ENCODE measurements at places on chromosomes 12 and 14.

DNA sequence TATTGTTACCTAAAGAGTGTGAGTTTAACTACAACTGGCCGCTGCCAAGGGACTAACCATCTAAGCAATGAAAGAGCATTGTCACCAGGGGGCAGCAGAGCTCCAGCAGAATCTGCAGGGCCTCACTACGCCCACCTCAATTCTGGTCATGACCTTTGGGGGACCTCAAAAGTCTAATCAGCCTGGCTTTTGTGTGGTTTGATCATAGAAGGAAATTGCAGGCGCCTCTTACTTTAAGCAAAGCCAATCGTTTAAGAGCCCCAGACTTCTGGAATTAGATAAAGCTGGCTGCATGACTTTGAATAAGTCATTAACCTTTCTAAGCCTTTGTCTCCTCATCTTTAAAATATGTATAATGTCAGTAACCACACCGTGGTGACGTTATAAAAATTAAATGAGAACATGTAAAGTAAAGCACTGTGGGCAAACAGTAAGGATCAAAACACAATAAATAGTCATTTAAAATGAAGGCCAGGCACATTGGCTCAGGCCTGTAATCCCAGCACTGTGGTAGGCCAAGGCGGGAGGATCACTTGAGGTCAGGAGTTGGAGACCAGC is 58.6 kb downstream of the TBX3 start:
- DNase-seq: peak; percentile 33

DNA sequence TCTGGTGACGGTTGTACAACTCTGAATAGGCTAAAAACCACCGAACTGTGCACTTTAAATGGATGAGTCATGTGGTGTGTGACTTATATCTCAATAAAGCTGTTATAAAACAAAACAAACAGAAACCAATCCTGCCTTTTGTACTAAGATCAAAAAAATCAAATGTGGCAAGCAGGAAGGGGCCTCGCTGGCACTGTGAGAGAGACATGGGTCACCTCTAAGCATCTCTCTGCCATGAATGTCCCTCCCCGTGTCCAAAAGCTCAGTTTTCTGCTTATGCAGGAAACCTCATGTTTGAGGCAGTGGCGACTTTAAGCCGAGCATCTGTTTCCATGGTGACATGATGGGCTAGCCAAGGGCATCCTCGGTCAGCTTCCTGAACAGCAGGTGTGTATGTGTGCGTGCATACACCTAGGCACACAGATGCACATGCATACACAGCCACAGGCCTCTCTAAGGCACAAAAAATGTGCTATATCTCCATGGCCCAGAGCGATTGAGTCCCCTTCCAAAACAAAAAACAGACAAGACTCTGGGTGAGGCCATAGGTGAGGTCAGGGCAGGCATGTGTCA is 44.4 kb downstream of the ARL6IP4 start:
- no peak for DNase-seq

GRCh38 chr14:96363751-96364336 is 518 bp downstream of the GSKIP start:
- DNase-seq: peak; percentile 69

- DNase-seq: no peak
These were observed 580 bp downstream of the SALL2 start for GRCh38 chr14:21525571-21525961.

- DNase-seq: no peak
These were observed 1.1 kb upstream of the RIOX1 start for GRCh38 chr14:73489481-73490175.

- no peak for DNase-seq
These were observed 156.4 kb downstream of the PLCZ1 start for GRCh38 chr12:18581232-18581962.

GRCh38 chr14:70069186-70069585 is 119.6 kb downstream of the SLC8A3 start:
- no peak for DNase-seq

DNA sequence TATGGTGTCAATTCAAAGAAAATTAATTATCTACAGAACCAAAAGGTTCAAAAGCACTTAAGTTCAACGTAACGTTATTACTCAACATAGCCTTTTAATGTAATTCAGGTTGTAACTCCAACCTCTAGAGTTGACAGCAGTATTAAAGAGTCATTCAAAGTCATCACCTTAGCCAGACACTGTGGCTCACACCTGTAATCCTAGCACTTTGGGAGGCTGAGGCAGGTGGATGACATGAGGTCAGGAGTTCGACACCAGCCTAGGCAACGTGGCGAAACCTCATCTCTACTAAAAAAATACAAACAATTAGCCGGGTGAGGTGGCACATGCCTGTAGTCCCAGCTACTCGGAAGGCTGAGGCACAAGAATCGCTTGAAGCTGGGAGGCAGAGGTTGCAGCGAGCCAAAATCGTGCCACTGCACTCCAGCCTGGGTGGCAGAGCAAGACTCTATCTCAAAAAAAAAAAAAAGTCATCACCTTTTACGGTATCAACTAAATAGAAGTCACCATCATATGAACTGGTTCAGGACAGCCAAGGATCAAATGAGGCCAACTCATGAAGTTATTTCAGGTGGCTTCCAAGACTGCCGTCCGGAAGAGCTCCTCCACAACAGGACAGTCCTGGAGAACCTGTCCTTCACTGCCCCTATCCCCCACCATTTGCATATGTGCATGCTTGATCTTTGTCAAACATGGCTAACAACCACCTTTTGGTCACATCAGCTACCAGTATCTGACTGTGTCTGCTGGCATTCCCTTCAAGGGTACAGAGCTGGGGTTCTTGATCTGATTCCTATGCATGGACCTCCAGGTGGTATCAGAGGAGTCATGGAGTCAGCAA is 4.2 kb downstream of the PPTC7 start:
- no peak for DNase-seq

DNA sequence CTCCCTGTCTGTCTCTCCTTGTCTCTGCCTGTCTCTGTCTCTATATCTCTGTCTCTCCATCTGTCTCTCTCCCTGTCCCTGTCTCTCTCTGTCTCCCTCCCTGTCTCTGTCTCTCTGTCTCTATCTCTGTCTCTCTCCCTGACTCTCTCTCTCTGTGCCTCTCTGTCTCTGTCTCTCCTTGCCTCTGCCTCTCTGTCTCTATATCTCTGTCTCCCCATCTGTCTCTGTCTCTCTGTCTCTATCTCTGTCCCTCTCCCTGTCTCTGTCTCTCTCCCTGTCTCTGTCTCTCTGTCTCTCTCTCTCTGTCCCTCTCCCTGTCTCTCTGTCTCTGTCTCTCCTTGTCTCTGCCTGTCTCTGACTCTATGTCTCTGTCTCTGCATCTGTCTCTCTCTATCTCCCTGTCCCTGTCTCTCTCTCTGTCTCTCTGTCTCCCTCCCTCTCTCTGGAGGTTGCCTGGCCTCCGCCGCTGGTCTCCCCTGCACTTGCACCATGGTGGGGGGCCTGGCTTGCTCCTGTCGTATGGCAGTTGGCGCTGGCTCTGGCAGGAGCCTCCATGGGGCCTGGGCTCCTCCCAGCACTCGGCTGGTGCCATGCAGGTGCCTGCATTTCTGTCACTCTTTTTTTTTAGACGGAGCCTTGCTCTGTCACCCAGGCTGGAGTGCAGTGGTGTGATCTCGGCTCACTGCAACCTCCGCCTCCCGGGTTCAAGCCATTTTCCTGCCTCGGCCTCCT is 28.3 kb downstream of the MMP17 start:
- DNase-seq: no peak

- no peak for DNase-seq
These were observed 52.1 kb downstream of the GALC start for GRCh38 chr14:87940894-87941293.

GRCh38 chr14:55505846-55506245 is 65.4 kb upstream of the TBPL2 start:
- DNase-seq: no peak

- DNase-seq: no peak
These were observed 50.3 kb downstream of the CCNK start for GRCh38 chr14:99531251-99532096.

DNA sequence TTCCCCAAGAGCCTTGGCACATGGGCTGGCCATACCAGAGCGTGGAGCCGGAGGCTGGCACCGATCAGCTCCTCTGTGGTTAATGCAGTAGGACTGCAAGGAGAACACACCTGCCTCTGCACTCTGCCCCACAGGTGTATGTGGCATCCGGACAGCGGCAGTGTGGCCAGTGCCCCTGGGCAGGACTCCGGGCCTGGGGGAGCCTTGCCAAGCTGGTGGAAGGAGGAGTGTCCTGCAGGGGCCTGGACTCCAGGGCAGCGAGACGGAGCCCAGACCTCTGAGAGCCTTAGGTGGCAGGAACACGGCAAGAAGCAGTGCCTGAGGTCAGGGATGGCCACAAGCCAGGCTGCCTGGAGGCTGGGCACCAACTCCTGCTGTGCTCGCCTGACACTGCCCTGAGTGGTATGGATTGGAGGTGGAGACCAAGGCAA is 5.3 kb upstream of the BEGAIN start:
- no peak for DNase-seq

DNA sequence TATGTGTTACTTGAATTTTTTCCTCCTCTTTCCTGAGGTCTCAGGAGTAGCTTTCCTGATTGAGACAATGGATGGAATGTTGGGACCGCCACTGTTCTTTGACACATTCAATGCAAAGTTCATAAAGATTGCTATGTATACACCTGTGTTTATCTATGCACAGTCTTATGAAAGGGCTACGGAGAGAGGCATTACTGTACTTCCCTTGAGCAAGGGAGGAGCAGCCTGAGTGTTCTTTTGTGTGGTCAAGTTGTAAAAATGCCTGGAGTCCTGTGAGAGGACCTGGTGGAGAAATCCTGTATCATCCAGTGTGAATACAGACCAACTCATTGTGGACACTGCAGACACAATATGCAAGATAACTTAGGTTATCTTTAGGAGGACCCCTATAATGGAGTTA is 1.2 kb downstream of the SRGAP1 start:
- DNase-seq: no peak

DNA sequence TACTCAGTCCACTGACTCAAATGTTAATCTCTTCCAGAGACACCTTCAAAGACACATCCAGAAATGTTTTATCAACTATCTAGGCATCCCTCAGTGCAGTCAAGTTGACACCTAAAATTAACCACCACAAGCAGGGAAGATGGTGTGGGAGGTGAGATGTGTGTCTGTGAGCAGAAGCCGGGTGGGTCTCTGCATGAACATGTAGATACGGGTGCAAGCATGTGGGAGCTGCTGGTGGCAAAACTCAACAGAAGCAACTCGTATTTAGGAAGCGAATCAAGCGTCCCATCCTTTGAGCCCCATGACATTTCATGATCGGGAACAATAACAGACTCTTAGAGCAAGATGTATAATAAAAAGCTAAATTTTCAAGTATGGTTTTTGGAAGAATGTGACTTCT is 110.0 kb upstream of the C14orf180 start:
- DNase-seq: no peak

DNA sequence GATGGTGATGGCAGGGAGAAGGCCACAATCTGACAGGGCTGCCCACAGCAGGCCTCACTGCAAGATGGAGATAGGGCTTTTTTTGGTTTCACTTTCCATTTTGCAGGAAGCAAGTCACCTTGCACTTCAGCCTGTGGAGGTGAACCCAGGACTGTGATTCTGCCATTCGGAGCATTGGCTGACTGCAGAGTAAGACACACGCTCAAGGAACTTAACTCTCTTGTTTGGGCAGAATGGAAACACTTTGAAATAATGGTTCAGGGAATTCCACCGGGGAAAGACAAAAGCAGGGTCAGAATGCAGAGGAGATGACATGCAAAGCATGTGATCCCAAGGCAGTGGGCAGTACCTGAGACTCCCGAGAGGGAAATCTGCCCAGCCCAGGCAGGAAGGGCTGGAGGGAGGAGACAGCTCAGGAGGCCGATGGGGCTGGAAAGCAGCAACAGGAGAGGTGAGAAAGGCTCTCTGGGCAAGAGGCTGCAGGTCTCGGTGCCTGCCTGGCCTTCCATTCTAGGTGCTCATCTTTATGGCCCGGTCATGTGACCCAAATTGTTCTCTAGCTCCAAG is 58.7 kb upstream of the PRMT8 start:
- no peak for DNase-seq

DNA sequence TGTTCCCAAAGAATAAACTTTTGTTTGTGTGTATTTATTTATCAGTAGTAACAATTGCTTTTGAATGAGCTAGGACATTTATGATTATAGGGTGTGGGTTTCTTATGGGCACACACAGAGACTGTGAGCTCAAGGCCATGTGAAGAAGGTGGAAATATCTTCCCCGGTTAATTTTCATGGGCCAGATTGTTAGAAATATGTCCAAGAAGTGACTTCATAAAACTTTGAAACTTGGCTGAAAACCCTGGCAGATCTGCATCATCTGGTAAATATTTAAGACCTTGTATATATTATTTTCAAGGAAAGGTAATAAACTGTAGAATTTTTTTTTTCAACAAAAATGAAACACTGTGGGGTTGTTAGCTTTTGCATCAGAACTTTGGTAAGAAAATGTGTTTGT is 53.5 kb upstream of the RNU6-8 start:
- DNase-seq: no peak

GRCh38 chr12:104951759-104952509 is 6.2 kb downstream of the SLC41A2 start:
- DNase-seq: no peak

DNA sequence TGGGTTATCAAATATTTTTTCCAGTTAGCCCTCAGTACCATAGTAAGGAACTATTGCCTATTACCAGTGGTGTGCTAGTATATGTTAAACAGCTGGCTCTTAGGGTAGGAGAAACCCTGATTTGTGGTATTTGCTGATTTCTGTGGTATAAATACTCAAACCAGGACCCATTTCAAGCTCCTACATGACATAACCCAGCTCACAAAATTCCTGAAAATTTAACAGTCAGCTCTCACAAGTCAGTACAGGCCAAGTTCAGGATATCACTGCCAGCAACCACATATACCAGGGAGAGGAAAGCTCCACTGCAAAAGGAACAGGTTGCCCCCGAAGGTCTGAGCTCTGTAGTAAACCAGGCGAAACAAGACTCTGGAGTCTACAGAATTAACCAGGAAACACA is 315.3 kb downstream of the NOVA1 start:
- no peak for DNase-seq

GRCh38 chr14:105184461-105184860 is 3.3 kb upstream of the NUDT14 start:
- no peak for DNase-seq

DNA sequence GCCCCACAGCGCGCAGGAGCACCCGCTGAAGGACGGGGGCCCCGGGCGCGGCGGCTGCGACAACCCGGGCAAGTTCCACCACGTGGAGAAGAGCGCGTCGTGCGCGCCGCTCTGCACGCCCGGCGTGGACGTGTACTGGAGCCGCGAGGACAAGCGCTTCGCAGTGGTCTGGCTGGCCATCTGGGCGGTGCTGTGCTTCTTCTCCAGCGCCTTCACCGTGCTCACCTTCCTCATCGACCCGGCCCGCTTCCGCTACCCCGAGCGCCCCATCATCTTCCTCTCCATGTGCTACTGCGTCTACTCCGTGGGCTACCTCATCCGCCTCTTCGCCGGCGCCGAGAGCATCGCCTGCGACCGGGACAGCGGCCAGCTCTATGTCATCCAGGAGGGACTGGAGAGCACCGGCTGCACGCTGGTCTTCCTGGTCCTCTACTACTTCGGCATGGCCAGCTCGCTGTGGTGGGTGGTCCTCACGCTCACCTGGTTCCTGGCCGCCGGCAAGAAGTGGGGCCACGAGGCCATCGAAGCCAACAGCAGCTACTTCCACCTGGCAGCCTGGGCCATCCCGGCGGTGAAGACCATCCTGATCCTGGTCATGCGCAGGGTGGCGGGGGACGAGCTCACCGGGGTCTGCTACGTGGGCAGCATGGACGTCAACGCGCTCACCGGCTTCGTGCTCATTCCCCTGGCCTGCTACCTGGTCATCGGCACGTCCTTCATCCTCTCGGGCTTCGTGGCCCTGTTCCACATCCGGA is 1.4 kb downstream of the FZD10 start:
- DNase-seq: no peak

GRCh38 chr12:77314378-77315052 is 249.1 kb upstream of the E2F7 start:
- DNase-seq: no peak

- DNase-seq: no peak
These were observed 1.6 kb downstream of the CDH24 start for GRCh38 chr14:23055621-23056144.
